ENCODE measurements at places on chromosomes 1 and 21. TPM values are rescaled to one million over a fixed set of nuclear protein-coding genes. Genes with fewer than 3 reads are reported as not detected.
A peak's percentile ranks its signal among the peaks of the same experiment; 100 is the strongest.

DNA sequence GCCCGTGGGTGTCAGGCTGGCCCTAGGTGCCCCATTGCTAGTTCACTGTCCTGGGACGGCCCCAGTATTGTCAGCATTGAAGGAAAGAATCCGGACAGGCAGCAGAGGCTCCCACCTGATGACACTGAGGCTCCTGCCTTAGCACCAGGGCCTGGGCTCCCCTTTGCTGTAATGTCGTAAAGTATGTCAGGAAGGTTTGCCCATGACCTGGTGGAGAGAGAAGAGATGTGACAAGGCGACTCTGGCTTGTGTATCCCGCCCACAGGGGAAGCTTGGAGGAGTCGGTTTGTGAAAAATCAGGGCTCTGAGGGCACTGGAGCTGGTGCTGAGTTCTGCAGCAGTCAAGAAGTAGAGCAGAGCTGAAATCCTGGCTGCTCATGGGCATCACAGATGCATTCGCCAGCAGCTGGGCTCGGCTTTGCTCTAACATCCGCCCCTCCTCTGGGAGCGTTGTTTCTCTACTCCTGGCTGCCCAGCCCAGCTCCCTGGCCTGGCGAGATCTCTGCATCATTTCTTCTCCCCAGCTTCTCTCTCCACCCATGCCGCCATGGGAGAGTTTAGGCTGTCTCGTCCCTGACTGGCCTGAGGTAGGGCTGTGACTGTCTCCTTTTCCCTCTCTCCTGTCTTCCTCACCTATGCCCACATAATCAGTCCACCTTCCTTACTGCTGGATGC lies 74.1 kb downstream of the ADARB1 start:
- H3K27ac ChIP-seq = no peak overlapping the region
- no peaks in the 10 kb centered on the region for H3K27me3 ChIP-seq
- no peak for DNase-seq
- H3K4me1 ChIP-seq = peaks cover 25% of the 10 kb centered on the region
- no peak overlapping the region for H3K4me3 ChIP-seq
- no peaks in the 10 kb centered on the region for H3K36me3 ChIP-seq

- H3K27ac ChIP-seq = no peak overlapping the region
- no peak overlapping the region for H3K4me3 ChIP-seq
- H3K27me3 ChIP-seq = peaks cover 75% of the 10 kb centered on the region
- DNase-seq = no peak
Measured at GRCh38 chr1:20371883-20372282, 81.2 kb downstream of the VWA5B1 start.

GSTM1 gene
- total RNA-seq = 33.7 TPM

DNA sequence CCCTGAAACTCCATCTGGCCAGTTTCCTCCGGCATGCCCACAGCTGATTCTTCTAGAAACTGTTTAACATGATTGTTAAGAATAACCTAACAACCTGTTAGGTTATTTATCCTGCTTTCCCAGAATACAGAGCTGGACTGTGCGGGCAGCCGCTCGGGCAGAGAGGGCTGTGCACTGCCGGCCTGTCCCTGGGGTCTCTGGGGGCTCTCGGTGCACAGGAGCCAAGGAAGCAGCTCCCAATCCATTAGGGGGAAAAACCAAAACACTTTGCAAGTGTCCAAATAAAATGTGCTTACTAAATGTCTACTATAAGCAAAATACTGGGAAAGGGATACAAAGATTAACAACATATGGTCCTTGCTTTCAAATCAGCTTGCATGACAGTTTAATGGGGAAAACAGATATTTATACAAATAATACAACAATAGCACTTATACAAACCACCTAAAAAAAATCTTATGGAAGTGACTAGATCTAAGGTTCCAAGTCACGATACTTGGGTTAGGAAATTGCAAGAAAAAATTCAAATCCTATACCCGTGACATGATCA lies 50.7 kb downstream of the HLCS start:
- H3K4me1 ChIP-seq = peaks cover 3% of the 10 kb centered on the region
- H3K4me3 ChIP-seq = no peak overlapping the region
- no peaks in the 10 kb centered on the region for H3K27me3 ChIP-seq
- DNase-seq = no peak

DNA sequence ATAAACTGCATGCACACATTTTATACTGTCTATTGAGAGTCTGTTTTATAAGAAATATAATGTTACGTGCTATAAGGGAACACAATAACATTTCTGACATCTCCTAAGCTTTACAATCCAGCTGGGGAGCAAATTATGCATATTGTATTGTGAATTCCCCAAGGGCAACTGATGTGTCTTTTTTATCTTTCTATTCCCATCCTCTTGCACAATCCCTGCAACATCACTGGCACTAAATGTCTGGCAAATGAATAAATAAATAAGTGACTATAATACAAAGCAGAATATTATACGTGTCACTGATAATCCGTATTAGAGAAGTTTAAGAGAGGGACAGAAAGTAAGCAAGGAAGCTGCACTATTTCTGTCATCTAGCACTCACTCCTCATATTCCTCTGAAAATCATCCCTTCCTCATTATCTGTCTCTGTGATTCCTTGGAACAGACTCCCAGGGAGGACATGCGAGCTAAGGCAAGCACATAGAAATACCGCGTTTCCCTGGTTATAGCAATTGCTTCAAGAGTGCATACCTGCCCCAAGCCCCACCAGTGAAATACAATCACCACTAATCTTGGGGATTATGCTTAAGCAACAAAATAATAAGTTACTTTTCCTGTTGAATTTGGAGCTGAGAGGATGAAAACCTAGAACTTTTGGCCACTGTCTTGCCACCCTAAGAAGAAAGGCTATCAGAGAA lies 205.4 kb downstream of the SMYD3 start:
- H3K4me3 ChIP-seq = no peak overlapping the region
- no peak overlapping the region for H3K27ac ChIP-seq
- no peaks in the 10 kb centered on the region for H3K4me1 ChIP-seq
- H3K36me3 ChIP-seq = no peaks in the 10 kb centered on the region

GRCh38 chr1:230849451-230850224 lies 18.7 kb downstream of the C1orf198 start:
- H3K27me3 ChIP-seq = no peaks in the 10 kb centered on the region
- H3K4me3 ChIP-seq = no peak overlapping the region
- H3K27ac ChIP-seq = peak overlapping the region; percentile 72
- peak; percentile 88 for DNase-seq
- peaks cover 65% of the 10 kb centered on the region for H3K4me1 ChIP-seq

JAM2 gene
- total RNA-seq = 40.0 TPM

All from heart right ventricle (tissue), 16 donors.